Fibroblast of mammary gland (primary cell): ENCODE measurements at places on chromosomes 4 and X.

- no peak for DNase-seq
Measured at GRCh38 chrX:130718137-130718536, 184.9 kb downstream of the ENOX2 start.

DNA sequence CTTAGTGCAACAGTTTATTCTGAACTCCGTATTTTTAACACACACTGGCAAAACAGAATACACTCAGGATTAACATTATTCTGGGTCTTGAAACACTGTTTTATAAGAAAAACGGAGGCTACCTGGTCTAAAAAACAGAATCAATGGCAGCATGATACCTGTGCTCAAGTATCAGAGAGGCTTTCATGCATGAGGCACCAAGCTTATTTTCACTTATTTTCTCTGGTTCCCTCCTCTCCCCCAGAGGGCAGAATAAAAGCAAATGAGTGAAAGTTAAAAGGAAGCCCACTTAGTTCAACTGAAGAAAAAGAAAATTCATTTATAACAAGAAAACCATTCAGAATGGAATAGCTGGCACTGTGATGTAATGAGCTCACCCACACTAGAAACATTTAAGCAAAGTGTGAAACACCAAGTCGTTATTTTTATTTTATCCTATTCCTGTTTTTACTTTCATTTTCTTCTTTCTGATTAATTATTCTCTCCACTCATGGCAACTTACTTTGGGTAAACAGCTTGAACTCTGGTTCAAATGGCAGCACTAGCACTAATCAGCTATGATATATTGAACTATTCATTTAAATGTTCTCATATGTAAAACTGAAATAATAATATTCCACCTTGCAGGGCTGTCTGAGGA is 211.8 kb downstream of the PPP3CA start:
- no peak for DNase-seq

DNA sequence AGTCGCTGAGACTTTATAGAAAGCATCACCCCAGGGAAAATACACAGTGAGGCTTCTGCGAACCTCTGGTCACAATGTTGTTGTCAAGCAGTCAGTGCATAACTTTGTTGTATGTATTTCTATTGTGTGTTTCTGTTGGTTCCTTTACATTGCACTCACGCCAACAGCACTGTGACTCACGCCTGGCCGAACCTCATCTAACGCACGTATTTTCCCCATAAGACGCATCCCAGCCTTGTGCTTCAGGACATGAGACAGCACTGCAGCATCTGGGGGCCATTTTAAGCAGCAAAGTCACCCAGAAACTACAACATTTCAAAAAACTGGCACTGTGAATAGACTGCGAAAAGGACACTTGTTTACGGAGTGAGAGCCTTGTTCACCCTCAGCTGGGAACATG is 30.6 kb downstream of the TBL1X start:
- DNase-seq, result no peak

- DNase-seq, result no peak
Measured at GRCh38 chr4:127957105-127957504, 7.9 kb downstream of the MFSD8 start.

DNA sequence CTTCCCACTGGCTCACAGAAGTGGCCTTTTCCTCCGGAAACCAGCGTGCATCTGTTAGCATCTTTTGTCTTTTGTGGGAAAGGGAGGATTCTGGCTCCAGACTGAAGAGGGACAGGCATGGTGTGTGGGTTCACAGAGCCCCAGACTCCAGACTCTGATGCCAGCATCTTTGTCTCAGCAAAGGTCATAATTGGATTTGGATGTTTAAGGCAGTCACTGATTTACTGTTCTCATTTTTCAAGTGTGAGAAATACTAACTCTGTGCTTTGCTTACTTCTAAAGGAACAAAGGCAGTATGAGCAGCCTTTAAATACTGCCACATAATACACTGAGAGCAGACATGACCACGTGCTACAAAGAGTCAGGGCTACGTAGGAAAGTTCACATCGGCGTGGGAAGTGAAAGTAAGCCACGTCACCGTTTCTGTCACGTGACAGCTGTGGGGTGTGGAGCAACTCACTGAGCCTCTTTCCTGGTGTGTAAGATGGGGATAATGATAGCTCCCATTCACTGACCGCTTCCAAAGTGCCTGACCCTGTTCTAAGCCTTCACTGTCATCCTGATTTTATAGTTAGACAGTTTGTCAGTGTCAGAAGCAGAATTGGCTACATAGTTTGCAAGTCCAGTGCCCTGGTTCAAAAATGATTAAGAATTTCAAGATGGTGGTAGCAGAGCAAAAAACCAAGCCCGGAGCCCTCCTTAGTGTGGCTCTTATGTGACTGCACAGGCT is 24.8 kb upstream of the TMSB4X start:
- DNase-seq, result peak; percentile 94

- DNase-seq, result peak; percentile 94
Measured at GRCh38 chr4:105978684-105979296, 83.5 kb downstream of the NPNT start.

DNA sequence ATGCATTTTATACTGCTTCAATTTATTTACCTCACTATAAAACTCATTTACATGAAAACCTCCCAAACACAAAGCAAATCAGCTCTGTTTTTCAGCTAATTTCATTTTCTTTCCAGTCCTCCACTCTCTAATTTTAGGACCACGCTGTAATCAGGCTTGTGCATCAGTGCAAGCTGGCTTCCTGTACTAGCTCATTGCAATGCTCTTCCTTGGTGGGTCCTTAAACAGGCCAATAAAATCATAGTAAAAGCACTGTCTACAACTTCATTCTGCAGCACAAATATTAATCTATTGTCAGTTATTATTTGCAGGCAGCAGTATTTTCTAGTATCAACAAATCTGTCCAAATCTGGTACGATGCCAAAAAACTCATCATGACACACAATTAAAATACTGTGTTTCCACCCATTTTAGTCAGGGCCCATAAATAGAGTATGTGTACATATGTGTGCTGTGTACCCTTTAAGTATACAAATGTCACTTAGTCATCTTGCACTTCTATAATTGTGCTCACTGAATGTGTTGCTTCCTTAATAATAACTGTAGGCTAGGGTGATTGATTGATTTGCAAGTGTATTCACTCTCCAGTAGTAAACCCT is 178.2 kb upstream of the HCCS start:
- peak; percentile 64 for DNase-seq

GRCh38 chrX:46811121-46811520 is 25.7 kb upstream of the RP2 start:
- DNase-seq, result peak; percentile 14

DNA sequence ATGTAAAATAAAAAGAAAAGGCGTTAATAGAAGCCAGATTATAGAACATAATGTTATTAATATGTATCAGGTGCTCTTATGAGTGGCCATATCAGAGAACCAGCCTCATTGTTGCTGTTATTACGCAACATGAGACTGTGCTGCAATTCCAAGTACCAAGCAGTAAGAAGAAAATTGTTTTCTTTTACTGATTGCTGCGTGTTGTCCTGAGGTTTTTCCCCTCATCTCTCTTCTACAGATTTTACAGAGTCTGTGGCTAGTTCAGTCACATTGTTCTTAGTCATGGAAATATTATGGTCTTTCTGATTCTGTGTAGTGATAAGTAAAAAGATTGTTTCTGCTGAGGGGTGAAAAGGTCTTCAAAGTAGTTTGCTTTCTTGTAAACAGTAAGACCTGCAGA is 55.9 kb downstream of the NPNT start:
- DNase-seq, result peak; percentile 40

GRCh38 chrX:72478351-72478750 is 94.3 kb downstream of the HDAC8 start:
- no peak for DNase-seq

GRCh38 chrX:1425381-1425780 is 27.3 kb downstream of the ASMTL start:
- no peak for DNase-seq

- DNase-seq, result no peak
Measured at GRCh38 chrX:139508099-139508498, 22.4 kb upstream of the F9 start.

DNA sequence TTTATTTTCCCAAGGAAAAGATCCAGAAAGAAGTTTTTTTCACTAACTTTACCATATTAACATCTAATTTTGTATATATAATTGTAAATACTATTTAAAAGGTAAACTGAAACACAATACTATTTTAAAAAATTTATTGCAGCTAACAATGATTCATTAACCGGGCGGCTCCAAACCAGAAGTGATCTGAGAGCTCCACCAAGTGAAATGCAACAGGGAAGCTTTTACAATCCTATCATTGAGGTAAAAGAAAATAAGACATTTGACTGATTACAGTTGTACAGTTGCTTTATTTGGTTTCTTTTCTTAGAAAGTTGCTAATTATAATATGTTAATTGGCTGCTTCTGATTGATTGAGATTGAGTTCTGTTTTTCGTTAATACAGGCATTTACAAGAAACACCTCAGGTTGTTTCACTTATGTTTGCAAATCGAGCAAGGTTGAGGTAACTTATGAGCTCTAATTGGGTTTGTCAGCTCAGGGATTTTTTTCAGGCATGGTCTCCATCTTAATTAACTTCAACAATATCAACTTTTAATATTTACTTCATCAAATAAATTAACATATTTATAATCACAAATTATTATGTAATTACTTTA is 220.2 kb upstream of the UGT8 start:
- DNase-seq, result peak; percentile 57
